CD4-positive, alpha-beta T cell treated with Interleukin-12 subunit alpha and Interleukin-12 subunit beta, for 1 hour (primary cell): ENCODE measurements at places on chromosomes 3 and 15.

GRCh38 chr15:67753891-67754290 lies 71.4 kb upstream of the SKOR1 start:
- DNase-seq, result no peak

DNA sequence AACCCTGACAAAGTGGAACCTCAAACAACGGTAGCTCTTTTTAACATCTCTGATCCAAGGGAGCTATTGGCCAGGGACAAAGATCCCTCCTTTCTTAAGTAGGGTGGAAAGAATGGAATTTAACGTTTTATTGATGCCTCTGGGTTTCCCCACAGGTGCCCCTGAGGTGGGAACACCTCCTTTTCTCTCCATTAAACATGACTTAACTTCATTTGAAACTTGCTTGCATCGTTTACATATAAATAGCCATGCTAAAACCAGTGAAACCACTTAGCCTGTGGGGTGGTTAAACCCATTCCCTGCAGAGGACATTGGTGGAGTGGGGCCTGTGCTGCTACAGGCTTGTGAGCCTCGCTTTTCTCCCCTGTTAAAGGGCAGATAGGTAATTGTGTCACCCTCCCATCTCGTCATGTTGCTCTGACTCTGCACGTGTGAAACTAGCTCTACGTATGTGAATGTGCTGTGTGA lies 9.7 kb downstream of the CGNL1 start:
- DNase-seq, result no peak

DNA sequence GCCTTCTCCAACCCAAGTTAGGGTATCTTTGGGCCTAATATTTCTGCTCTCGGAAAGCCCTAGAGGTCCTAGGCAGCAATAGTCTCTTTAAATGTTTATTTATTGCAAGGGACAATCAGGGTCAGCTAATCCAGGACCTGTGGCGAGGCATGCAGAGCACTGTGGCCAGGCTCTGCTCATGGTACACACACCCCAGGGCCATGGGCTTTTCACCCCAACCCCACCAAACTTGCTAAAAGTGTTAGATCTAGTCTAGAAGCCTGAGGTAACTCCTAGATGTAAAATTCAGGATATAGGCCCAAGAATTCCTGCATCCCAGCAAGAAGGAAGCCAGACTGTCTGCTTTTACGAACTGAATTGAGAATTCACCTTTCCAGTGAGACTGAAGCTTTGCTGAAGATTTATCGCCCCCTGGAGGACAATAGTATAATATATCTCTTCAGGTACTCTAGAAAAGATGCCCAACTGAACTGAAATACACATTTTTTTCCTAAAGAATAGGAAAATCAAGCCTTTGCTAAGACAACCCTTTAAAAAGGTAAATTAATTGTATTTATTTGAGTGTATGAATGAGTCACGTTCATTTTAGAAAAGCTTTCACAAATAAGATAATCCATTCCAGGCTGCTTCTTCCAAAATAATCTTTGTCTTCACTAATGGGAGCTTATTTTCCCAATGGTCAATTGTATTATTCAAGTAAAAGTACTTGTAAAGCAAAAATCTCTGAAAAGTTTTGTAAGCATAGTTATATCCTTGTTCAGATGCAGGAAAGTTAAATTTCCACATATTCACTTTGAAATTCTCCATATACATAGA lies 89.8 kb downstream of the LRRC3B start:
- DNase-seq, result peak; percentile 29

DNA sequence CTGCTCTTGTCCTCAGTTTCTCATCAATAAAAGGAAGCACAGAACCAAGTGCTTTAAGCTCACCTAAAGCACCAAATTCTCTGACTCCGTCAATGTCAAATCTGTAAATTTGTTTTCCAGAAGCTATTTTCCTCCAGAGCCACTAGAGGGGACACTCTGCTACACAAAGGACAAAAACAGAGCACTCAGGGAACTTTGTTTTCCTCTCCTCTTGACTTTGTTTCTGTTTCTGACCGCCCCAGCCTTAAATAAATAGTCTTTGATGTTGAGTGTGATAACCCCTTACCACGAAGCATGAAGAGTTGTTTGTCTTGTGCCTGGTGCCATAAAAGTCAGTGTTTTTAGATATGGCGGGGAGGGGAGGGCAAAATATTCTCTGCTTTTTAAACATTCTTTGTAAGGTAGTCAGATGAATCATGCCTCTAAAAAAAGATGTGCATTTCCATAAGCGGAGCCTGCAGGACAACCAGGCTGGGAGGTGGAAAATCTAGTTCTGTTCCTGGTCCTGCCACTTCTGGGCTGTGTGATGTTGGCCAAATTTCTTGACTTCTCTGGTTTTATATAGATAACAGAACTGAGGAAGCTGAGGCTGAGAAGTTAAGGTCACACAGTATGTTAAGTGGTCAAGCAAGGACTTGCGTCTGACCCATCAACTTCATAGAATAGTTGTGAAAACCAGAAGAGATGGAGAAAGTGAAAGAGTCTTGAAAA lies 7.3 kb upstream of the ZBTB38 start:
- peak; percentile 61 for DNase-seq

GRCh38 chr15:93088200-93088980 lies 621 bp downstream of the RGMA start:
- DNase-seq, result no peak

DNA sequence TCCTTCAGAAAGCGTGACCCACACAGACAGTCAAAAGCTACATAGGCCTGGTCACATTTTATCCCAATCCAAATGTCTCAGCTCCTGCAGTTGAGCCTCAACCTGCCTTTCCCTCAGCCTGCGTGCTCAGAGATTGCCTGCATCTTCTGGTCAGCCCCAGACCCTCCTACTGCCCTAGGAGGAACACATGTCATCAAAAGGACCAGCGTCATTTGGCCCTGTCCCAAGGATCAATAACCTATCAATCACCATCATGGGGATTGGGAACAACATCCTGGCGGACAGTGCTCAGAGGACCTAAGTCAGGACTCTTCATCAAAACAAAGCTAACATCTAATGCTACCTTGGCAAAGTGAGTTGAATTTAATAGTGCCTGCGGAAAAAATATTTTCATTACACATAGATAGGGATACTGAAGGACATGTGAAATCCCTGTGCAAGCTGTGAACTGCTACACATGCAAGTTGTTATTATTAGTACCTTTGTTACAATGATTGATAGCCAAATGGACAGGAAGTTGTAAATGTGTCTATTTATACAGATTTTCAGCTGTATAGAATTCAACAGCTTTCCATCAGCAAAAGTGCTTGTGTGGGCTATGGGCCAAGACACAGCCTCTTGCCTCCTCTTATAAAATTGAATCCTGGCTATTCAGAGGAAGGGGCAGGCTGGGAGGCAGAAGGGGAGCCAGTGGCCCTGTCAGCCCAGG lies 47.7 kb downstream of the UMPS start:
- DNase-seq, result no peak

- DNase-seq, result no peak
These were observed 79.2 kb downstream of the PLSCR2 start for GRCh38 chr3:146390006-146390772.

DNA sequence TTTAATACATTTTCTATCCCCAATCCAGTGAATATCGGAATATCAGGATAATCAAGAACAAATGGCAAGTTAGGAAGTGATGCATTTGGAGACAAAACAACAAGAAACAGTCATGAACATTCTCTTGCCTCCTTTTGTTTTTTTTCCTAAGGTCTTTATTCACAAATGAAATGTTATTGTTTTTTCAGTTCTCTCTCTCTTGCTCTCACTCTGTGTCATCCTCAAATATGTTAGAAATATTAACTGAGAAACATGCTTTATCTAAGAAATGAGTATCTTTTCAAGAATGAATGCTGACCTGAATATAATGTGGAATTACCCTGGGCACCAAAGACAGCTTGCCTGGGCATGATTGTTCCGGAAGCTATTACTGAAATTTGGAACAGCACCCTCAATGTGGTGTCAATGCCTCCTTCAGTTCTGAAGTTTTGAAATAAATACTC lies 51.3 kb downstream of the RBMS3 start:
- DNase-seq, result no peak

DNA sequence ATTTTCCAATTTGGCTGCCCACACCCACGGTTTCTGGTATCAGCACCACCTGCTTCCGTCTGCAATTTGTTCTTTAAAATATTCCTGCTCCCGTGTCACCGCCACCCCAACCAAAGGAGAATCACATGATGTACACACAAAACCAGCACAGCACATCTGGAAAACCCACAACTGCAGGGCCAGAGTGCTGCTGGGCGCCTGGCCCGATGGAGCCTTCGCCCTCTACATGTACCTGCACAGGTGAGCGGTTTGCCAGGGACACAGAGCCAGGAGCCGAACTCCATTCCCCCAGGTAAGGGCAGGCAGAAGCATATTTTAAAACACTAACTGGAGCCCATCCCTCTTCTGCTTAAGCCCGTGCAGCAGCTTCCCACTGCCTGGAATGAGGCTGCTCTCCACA lies 75.6 kb downstream of the ADAMTS17 start:
- DNase-seq, result no peak

GRCh38 chr15:64017082-64017588 lies 29.1 kb downstream of the DAPK2 start:
- DNase-seq, result no peak

GRCh38 chr3:88573472-88573871 lies 423.7 kb downstream of the C3orf38 start:
- DNase-seq, result no peak

GRCh38 chr15:41523097-41523496 lies 9.5 kb upstream of the LTK start:
- DNase-seq, result no peak

- no peak for DNase-seq
These were observed 276.7 kb upstream of the ARRDC4 start for GRCh38 chr15:97683831-97684230.

- DNase-seq, result no peak
These were observed 267.6 kb upstream of the IGF1R start for GRCh38 chr15:98380721-98381120.

DNA sequence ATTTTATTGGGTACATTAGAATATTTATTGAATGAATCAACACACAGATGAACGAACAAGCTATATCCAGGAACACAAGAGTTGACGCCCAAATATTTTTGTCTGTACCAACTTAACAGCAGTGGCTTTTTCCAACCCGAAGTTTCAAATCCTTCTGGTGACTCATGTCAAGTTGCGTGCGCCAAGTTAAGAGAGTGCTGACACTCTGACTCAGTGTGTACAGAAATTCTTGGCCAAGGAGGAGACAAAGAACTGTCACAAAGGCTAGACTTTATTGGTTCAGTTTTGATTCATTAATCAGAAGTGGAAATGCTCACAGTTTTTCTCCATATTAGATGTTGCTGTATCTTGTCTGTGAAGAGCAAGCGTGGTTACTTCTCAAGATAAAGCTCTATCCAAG lies 59.6 kb upstream of the TSC22D2 start:
- DNase-seq, result no peak

DNA sequence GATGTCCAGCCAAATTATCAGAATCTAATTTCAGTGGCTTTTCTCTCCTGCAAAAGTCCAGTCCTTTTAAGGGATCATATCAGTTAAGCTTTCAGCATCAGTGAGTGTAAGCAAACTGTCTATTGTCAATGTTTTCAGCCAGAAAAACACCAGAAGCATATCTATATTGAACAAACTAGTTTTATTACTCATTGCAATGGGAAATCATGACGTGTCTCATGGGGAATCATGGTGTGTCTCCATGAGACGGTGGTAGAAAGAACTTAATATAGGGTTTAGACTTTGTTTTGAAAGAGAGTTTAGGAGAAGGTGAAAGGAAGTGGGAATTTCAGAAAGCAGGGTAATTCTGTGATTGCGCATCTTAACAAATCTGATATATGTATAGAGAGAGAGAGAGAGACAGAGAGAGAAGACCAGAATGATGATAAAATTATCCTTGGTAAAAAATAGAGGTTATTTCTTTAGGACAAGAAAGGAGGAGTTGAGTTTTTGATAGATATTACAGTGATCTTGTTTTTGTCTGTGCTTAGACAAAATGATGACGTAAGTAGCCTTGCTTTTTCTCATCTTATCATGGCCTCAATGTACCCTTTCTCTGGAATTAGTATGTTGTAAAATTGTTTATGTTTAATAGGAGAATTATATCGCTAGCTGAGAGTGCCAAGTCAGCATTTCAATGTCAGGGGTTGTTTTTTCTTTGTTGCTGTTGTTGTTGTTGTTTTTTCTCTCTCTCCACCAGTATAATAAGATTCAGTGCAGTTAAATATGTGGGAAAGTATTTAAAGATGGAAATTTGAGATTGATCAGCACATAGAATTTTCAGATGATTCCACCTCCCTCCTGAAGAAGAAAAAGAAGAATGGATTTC lies 129.9 kb upstream of the OSTN start:
- DNase-seq, result no peak

DNA sequence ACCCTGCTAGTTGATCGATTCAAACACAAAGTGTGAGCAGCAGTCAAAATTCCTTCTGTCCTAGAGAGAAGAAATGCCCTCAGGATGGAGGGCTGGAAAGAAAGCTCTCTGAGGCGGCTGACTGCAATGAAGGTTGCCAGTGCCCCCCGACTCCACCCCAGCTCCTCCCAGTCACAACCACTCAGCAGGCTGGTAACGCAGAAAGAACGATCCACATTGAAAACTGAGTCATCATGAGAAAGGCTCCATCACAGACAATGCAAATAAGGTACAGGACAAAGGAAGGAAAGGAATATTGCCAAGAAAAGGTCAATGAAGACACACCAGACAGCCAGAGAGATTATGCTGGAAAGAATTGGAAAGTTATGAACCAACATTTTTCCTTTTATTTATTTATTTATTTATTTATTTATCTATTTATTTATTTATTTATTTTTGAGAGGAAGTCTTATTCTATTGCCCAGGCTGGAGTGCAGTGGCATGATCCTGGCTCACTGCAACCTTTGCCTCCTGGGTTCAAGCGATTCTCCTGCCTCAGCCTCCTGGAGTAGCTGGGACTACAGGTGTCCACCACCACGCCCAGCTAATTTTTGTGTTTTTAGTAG lies 17.4 kb upstream of the VGLL4 start:
- DNase-seq, result no peak

GRCh38 chr3:179881791-179882190 lies 154.9 kb downstream of the PEX5L start:
- DNase-seq, result no peak

- DNase-seq, result no peak
These were observed 139.2 kb upstream of the ADAMTS9 start for GRCh38 chr3:64827019-64827418.

GRCh38 chr15:29225534-29226234 lies 43.9 kb downstream of the NSMCE3 start:
- no peak for DNase-seq
